ENCODE measurements at places on chromosomes 1 and 21.

- no peak for DNase-seq
These were observed 1.0 kb upstream of the CD84 start for GRCh38 chr1:160580221-160580812.

GRCh38 chr1:113630340-113631327, 128.7 kb downstream of the PHTF1 start:
- DNase-seq, result no peak

DNA sequence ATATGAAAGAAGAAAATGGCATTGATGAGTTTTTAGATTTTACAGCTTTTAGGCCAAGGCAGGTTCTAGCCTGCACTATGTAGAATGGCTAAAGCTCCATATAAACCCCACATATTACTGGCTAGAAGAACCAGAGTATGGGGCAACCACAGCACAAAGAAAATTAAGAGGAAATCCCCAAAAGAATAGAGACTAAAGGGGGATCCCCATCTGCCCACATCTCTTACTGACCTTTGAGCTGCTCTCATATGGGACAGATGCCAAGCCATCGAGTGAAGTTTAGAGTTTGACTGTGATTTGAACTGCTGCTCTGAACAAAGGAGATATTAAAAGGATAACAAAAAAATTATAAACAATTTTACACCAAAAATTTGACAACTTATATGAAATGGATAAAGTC, 102.2 kb upstream of the HAO2 start:
- DNase-seq, result peak; percentile 63

GRCh38 chr1:165169028-165169427, 187.5 kb downstream of the LMX1A start:
- DNase-seq, result no peak

DNA sequence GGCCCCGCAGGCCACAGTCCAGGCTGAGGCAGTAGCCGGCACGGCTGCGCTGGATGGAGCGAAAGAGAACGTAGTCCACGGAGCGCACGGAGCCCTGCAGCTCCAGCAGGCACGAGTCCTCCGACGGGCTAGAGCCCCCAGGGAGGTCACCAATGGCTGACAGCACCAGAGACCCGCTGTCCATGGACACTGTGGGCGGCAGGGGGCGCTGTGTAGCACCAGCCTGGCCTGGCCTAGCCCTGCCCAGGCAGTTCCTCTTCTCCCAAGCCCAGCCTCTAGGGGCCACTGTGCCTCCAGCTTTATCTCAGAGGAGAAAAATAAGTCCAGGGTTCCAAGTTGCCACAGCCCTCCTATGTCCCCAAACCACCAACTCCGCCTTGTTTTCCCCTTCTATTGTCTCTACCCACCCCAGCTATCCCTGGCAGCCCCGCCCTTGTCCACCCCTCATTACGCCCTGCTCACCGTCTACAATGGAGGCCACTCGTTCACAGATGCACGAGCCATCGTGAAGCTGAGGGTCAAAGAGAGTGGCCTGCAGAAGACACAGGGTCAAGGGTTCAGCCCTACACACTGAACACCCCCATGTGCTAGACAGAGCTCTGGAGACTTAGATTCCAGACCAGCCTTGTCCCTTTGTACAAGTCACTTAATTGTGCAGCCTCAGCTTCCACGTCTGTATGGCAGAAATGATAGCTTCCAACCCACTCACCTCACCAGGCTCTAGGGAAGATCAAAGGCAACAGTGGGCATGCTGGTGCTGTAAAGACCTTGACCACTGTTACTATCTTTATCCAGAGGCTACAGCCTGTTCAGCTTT, 4.4 kb downstream of the ENTREP3 start:
- DNase-seq, result peak; percentile 96

GRCh38 chr1:203464743-203465142, 10.9 kb upstream of the PRELP start:
- DNase-seq, result no peak

DNA sequence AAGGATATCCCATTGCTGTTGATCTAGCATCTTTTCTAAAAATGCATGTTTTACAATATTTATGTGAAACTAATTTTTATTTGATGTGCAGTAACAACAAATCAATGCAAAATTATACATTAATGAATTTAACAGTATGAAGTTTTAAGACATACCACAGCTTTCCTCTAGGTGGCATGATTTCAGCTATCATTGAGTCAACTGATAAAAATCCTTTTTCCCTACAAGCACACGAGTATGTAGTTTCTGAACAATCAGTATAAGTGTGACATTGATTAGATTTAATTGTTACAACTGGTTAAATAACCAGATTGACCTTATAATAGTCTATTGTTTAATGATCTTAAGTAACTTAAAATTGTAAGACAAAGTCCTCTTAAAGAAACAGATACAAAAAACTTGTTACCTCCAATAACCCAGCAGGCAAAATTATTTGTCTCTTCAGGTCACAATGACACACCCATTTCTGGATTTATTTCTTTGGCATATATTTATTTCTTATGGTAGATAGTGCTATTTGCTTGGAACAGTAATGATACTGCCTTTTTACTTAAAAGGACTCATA, 5.8 kb upstream of the TGFB2 start:
- DNase-seq, result no peak

DNA sequence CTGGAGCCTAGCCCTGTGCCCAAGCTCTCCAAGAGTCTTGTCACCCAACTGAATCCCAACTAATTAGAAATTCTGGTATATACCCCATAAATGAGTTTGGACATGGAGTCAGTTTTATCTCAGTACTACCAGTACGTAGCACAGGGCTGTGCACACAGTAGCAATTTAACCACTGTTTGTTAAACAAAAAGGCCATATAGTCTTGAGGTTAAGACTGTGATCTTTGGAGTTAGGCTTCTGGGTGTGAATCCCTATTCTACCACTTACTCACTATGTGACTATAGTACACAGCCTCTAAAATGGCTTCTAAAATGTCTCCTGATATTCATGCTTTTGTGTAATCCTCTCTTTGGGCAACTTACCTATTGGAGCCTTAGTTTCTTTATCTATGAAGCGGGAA, 48.2 kb downstream of the RAB3B start:
- DNase-seq, result no peak

- DNase-seq, result no peak
These were observed 933 bp downstream of the ANKRD34A start for GRCh38 chr1:145963265-145964019.

- no peak for DNase-seq
These were observed 725.7 kb downstream of the USP25 start for GRCh38 chr21:16455526-16455925.

- peak; percentile 74 for DNase-seq
These were observed 229.7 kb upstream of the TMEM51 start for GRCh38 chr1:14923727-14924452.

GRCh38 chr1:151352021-151352718, 5.1 kb upstream of the RFX5 start:
- DNase-seq, result no peak

DNA sequence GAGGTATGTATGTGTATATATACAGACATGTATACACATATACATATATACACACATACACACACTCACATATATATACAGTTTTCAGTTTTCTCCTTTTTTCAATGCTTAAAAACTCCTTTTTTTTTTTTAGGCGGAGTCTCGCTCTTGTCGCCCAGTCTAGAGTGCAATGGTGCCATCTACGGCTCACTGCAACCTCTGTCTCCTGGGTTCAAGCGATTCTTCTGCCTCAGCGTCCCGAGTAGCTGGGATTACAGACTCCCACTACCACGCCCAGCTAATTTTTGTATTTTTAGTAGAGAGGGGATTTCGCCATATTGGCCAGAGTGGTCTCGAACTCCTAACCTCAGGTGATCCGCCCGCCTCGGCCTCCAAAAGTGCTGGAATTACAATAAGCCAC, 27.0 kb downstream of the STYXL2 start:
- no peak for DNase-seq

- no peak for DNase-seq
These were observed 45.9 kb upstream of the PUM1 start for GRCh38 chr1:31111290-31111951.

GRCh38 chr21:25343774-25344545, 263.3 kb downstream of the MRPL39 start:
- no peak for DNase-seq

DNA sequence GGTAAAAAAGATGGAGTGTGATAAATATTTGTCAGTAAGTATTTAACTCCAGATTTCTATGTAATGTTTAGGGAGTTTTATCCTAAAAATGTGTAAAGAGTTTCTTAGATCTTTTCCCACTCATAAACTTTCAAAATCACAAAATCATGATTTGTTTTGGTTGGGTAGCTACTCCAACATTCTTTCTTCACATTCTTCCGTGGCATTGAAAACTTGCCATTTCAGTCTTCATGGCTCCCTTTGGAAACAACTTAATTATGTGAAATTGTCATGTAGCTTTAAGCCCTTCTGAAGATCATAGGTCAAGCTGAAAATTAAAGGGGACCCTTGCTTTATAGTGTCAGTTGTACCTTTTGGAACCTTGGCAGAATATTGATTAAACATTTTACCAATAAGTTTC, 73.2 kb downstream of the ADGRL2 start:
- DNase-seq, result no peak

DNA sequence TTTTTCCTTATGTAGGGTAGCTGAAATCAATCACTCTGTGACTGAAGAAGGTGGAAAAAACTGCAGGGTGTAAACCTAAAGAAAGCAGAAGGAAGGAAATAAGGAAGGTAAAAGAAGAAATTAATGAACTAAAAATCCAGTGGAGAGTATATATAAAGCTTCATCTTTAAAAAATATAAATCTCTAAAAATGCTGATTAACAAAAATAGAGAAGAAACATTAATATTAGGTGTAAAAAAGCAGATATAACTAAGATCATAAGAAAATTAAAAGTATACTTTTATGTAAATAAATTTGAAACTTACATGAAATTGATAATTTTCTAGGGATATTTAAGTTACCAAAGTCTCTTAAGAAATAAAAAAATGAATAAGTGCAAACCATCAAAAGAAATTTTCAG, 159.8 kb downstream of the GALNT2 start:
- no peak for DNase-seq

DNA sequence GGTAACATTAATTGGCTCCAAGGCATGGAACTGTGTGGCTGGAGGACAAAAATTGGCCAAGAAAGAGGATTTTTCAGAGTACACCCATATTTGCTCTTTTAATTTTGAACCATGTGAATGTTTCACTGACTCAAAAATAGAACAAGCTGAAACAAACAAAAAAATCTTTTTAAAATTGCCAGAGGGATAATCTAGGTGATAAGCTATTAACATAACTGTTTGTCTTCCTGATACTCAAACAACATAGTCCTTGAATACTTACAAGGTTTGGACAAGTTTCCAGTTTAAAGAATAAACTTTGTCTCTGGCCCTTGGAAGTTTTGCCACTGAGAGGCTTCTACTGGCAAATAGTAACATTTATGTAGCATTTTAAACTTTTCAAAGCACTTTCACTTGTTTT, 30.0 kb upstream of the PIGC start:
- DNase-seq, result no peak

DNA sequence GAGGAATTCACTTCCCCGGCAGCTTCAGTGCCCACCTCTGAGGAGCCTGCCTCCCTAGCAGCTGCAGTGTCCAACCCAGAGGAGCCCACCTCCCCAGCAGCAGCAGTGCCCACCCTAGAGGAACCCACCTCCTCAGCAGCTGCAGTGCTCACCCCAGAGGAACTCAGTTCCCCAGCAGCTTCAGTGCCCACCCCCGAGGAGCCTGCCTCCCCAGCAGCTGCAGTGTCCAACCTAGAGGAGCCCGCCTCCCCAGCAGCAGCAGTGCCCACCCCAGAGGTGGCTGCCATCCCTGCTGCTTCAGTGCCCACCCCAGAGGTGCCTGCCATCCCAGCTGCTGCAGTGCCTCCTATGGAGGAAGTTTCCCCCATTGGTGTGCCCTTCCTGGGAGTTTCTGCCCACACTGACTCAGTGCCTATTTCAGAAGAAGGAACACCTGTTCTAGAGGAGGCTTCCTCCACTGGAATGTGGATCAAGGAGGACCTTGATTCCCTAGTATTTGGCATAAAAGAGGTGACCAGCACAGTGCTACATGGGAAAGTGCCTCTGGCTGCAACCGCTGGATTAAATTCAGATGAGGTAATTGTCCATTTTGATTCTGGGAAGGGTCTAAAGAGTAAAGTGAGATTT, 77.4 kb upstream of the BMP8A start:
- no peak for DNase-seq

DNA sequence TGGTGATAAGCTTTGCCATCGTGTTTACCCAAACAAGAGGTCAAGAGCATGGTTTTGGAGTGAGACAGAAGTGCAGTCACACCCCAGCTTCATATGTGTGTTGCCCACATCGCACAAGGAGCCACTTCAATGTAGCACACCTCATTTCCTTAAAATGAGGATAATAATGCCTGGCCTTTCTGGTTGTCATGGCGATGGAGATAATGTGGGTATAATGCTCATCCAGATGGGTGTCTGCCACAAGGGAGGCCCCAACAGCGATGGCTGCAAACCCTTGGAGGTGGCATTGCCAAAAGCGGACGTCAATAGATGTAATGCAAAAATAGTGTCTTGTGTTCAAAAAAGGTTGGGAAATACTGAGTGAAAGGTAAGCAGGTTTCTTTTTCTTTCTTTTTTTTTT, 83.1 kb upstream of the AJAP1 start:
- DNase-seq, result no peak

GRCh38 chr1:220227393-220227792, 44.9 kb downstream of the RAB3GAP2 start:
- DNase-seq, result no peak

DNA sequence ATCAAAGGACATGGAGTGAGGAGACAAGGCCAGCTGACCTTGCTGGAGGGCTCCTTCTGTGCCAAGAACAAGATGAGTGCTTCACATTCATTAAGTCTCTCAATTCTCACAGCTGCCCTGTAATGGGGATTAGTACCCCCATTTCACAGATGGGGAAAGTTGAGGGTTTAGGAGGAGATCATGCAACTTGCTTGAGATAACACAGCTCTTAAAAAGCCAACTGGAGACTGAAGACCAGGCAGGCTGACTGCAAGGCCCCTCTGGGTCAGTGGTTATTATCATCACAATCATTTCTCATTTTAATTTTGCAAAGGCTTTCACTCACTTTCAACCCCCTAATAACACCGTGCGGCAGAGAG, 46.8 kb downstream of the GPR161 start:
- DNase-seq, result peak; percentile 5

GRCh38 chr21:36425286-36425685, 40.1 kb downstream of the CHAF1B start:
- no peak for DNase-seq

GRCh38 chr1:212979340-212980122, 29.2 kb downstream of the VASH2 start:
- peak; percentile 77 for DNase-seq

DNA sequence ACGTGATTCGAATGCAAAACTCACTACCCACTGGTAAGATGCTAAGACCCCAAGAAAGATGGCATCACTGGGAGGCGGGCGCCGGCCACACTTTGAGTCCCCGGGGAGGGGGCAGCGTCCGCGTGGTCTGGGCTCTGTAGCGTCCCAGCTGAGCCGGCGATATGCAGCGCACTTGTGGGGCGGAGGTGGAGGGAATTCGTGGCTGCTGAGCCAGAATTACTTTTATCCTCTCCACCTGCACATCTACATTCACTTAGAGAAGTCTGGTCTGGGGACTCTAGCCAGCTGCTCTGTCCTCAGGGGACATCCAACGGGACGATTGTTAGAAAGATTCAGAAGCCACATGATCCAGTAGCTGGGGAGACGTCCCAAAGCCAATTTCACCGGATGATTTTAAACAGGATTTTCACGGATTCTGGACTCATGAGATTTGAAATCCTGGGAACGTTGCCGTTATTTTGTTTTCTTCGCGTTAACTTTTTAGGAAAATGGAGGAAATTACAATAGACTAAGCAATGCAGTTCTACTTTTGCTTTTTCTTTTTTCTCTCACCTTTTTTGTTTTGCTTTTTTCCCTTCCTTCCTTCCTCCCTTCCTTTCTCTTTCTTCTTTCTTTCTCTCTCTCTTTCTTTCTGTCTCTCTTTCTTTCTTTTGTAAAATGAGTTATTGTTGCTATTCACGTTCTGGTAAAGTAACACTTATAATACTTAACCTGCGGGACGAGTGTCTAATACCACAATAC, 1.3 kb downstream of the JAM2 start:
- peak; percentile 42 for DNase-seq

Data from GM10248 (cell line).